Stimulated activated CD8-positive, alpha-beta memory T cell treated with anti-CD3 and anti-CD28 coated beads, Interleukin-2, amount 100 ng/mL, for 1 hour (primary cell): ENCODE measurements at places on chromosomes 6 and 20.

GRCh38 chr6:34657037-34657306, 39.6 kb downstream of the ILRUN start:
- no peak for DNase-seq

- no peak for DNase-seq
These were observed 123.7 kb upstream of the MCHR2 start for GRCh38 chr6:100117680-100118079.

DNA sequence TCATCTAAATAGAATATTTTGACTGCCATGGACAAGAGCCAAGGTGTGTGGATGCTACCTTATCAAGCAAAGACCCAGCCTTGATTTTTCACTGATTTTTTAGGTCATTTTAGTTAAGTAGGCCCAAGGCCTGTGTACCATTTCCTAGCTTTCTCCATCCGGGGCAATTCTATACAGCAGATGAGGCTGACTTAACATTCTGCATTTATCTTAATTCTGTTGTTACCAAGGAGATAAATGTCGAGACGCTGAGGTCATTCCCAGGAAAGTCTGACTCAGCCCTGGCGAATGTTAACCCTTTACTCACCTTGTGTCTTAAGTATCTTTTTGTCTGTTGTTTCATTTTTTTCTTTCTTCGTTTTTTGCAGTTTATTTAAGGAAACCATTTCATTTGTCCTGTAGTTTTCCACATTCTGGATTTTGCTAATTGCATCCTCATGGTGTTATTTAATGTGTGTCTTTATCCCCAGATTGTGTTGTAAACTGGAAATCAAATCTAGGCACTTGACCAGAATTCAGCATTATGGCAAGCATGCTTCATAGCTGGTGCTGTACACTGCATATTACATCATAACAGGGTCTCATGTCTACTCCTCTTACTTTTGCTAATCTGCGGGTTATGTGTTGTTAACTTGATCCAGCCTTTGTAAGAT, 277.0 kb downstream of the CDKAL1 start:
- DNase-seq, result no peak

DNA sequence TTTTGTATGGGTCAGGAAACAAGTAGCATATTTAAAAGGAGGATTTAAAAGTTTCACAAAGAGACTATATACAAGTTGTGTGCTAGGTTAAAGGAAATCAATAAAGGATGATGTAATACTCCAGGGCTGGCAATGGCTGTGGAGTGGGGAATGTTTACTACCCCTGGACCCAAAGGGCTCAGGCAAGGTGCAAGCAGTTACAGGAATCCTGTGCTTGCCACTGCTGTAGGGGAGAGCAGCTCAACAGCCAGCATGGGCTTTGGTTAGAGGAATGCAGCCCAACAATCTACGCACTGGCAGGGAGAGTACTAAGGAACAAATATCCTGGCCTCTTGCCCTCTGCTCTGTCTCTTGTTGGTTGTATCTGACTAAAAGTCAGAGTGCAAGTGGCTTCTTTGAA, 1642.2 kb downstream of the KHDRBS2 start:
- DNase-seq, result no peak

DNA sequence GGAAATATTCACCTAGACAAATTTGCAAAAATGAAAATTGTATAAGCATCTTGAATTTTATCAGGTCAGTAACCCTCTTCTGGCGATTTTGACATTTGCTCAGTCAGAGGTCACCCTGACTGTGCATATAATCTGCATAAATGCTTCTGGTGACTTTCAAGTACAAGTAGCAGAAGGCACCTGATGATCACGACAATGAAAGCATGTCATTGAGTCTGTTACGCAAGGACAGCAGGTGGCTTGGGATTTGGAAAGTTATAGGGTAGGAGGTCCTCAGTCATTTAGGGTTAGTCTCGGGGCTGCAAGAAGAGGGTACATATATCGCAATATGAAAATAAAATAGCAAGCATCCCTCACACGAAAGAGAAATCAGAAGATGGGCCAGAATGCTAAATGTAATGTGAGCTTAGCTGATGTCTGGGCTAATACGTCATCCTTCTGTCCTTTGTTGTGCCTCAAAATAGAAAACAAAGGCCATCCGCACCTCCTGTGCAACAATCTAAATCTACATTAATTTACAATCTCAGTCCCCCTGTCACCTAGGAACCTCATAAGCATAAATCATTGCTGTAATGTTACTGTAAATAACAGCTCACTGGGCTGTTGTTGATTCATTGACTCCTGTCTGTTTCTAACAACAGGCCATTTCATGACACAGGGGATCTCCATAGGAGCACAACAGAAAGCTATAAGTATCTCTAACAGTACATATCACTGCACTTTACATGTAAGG, 155.2 kb upstream of the RSPO3 start:
- DNase-seq, result no peak

GRCh38 chr20:23356203-23356602, 5.6 kb downstream of the NXT1 start:
- no peak for DNase-seq

DNA sequence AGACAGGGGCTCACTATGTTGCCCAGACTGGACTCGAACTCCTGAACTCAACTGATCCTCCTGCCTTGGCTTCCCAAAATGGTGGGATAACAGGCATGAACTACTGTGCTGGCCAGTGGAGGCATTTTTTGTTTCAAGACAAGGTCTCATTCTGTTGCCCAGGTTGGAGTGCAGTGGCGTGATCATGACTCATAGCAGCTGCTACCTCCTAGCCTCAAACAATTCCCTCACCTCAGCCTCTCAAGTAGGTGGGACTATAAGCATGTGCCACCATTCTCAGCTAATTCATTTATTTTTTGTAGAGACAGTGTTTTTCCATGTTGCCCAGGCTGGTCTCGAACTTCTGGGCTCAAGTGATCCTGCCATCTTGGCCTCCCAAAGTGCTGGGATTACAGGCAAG, 17.2 kb downstream of the ENPP3 start:
- no peak for DNase-seq

- DNase-seq, result no peak
These were observed 15.2 kb upstream of the GUCA1A start for GRCh38 chr6:42158011-42158410.

DNA sequence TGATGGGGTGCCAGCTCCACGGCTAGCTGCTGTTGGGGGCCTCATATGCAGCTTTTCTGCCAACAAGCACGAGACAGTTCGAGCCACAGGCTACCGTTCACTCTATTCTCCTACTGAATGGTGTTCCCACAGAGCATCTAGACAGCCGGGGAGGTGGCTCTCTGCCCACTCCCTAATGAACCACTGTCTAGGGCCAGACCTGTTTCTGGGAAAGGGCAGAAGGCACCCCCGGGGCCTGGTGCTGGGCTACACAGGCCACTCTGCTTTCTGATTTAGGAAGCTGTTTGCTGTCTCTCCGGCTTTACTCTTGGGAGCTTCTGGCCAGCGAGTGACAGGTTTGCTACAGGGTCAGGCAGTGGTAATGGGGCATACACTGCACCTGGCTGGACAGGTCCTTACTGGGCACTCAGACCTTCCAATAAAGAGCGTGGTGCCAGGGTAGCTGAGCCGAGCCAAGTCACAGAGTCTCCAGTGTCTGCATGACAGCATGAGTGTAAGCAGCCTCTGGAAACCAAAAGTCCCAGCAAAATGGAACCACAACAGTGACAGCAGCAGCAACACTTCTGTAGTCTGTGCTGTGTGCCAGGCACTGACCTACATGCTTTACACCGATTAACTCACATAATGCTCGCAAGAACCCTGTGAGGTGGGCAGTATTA, 8.4 kb downstream of the CCDC167 start:
- no peak for DNase-seq

DNA sequence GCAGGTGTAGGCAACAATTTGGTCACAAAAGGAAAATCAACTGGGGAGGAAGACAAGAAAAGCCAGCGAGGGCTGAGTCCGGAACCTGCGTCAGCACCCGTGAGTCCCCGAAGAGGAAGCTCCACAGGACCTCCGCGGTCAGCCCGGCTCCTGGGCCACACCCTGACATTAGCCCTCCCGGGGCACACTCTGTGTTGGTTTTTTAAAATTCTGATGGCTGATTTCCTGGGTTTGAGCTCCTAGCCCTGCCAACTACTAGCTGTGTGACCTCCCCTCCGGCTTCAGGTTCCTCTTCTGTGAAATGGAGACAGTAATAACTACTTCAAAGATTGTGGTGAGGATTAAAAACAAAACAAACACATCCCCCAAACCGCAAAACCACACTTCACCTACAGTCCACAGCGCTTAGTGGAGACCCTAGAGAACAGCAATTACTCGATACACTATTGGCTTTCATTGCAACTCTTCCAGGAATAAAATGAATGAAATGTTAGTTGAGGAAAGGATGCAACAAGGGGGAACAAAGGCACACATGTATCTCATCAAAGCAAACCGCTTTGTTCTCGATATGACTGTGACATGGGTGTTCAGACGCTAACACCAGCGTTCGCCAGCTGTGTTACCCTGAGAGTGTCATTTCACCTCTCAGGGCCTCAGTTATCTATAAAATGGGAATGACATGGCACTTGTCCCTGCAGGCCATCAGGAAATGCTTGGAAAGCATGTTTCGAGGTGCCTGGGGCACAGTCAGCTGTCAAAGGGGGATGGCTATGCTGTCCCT, 985 bp downstream of the ZBP1 start:
- DNase-seq, result peak; percentile 49

DNA sequence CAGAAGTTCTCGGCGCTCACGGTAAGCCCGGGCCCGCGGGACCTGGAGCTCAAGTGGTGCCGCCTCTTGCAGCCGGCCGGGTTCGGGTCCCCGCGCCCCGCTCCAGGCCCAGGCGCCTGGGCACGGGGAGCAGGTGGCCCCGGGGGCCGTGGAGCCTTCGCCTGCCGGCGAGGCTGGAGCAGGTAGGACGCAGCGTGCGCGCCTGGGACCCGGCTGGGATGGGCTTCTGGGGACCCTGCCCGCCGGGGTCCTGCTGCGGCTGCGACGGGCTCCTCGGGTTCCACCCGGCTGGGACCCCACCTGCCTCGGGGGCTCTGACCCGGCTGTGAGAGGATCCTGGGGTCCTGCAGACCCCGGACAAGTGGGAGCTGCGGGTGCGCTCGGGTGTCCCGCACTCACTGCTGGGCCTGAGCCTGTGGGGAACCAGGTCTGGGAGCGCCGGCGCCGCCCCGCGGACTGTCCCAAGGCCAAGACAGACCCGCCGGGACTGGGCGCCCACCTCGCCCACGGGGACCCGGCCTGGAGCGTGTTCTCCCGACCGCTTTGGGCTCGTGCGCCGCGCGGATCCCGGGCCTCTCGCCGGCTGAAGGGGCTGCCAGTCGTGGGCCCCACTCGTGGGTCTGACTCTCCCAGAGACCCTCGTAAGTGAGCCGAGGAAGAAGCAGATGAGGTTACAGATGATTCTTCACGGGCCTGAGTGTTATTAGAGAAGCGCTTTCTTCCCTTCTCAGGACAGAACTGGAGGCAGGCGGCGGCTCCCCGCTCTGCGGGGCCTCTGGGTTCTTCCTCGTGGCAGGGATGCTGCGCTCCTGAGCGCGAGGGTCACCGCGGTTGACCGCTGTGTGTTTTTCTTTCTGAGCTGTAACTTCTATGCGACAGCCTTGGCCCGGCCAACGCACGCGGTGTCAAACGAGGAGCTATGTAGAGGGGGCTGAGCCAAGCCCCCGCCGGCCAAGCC, 729 bp downstream of the SMOC2 start:
- DNase-seq, result no peak

GRCh38 chr20:13006825-13007224, 1.9 kb upstream of the SPTLC3 start:
- no peak for DNase-seq

DNA sequence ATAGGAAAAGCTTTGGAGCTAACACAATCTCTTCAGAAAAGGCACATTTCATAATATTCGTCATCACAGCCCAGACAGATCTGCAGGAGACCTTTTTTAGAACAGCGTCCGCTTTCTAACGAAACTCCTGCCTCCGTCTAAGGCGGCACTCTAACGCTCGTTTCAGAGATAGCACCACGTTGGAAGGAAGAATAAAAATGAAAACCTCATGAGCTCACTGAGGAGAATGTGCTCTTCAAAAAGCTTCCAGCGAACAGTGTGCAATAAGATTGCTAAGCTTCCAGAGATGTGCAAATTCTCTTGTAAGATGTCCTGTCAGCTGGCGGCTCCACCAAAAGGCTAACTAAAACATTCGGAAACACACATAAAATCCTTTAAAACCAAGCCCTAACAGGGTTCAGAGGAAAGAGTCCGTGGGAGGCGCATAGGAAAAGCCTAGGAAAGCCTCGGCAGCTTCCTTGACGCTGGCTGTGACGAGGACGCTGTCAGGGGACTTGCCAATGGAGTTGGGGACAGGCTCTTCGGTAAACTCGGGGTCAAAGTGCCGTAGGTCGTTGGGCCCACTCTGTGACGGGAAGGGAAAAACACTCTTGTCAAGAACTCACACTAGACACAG, 117.6 kb upstream of the SLC2A12 start:
- DNase-seq, result no peak

GRCh38 chr20:44075191-44075949, 111.6 kb downstream of the JPH2 start:
- DNase-seq, result no peak

DNA sequence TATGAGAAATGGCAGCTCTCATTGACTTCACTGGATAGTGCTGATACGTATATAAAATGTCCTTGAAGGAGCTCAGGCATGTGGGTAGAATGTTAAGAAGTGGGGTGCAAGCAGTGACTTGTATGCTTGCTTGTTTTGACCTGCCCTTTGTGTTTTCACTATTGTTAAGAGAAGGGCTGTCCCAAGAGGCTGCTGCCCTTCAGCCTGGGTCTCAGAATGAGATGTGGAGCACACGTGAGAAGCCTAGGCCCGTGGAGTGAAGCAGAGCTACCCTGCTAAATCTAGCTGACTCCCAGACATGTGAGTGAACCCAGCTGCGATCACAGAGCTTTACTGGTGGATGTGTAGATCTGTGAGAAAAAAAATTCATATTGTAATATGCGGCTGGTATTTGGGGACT, 305.3 kb upstream of the RGS17 start:
- no peak for DNase-seq

GRCh38 chr6:145244349-145245100, 490.8 kb downstream of the EPM2A start:
- no peak for DNase-seq

- DNase-seq, result no peak
These were observed 488.8 kb downstream of the TENT5A start for GRCh38 chr6:81263531-81264168.

DNA sequence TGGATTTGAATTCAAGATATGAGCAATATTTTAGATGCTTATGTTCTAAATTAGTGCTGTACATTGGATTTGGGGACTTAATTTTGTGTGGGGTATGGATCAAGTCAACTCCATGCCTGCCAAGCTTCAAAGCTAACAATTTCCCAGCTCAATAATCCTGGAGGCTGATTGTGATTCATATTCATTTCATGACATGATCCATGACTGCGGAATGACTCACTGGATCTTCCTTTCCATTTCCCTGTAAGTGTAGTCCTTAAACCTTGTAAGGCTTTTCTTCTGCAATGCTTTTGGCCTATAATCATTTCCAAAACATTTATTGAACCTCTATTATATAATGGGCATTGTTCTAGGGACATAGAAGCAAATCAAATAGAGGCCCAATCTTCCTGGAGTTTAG, 44.7 kb upstream of the CCN2 start:
- DNase-seq, result no peak

GRCh38 chr6:703552-703951, 10.6 kb upstream of the EXOC2 start:
- DNase-seq, result no peak

- DNase-seq, result no peak
These were observed 90.5 kb upstream of the ATXN1 start for GRCh38 chr6:16851758-16852157.

GRCh38 chr20:56358600-56359211, at the start of gene FAM210B:
TSS of gene FAM210B (plus strand) at chr20:56358974. CDS start at chr20:56359006, 32 bp downstream.
- peak; percentile 52 for DNase-seq
